ENCODE measurements at places on chromosomes 6 and 20.

DNA sequence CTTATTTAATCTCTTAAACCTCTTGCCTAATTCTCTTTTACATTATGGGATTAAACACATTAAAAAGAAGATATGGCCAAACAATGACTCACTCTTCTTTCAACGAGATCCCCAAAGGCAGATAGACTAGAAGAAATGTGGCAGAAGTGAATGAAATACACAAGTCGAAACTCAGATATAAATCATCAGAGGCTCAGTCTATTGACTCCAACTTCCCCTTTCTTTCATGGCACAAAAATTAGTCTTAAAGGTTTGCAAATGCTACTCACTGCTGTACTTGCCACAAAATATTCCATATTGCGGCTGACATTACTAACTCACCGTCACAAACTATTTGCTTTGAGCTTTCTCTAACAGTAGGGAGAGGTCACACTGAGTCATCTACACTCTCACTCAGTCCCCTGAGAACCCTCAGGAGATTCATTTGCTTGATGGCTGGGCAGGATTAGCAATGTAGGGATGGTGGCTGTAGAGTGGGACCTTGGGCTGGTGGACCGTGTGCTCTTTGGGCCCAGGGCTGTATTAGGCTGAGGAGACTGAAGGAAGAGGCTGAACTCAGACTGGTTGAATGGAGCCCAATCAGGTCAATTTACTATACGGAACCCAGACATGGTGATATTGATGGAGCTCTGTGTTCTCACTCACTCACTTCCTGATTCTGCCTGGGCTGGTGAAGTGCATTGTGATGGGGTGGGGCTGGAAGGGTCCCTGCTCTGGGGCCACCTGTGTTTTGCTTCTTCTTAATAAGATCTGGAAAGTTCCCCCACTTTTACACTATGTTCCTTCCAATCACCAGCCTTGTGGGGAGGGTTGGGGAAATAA is 42.8 kb upstream of the UBR2 start:
- peak; percentile 23 for DNase-seq

GRCh38 chr6:38034274-38034914 is 214.9 kb downstream of the ZFAND3 start:
- peak; percentile 35 for DNase-seq

GRCh38 chr6:147941143-147941542 is 401.5 kb upstream of the SASH1 start:
- DNase-seq: no peak

DNA sequence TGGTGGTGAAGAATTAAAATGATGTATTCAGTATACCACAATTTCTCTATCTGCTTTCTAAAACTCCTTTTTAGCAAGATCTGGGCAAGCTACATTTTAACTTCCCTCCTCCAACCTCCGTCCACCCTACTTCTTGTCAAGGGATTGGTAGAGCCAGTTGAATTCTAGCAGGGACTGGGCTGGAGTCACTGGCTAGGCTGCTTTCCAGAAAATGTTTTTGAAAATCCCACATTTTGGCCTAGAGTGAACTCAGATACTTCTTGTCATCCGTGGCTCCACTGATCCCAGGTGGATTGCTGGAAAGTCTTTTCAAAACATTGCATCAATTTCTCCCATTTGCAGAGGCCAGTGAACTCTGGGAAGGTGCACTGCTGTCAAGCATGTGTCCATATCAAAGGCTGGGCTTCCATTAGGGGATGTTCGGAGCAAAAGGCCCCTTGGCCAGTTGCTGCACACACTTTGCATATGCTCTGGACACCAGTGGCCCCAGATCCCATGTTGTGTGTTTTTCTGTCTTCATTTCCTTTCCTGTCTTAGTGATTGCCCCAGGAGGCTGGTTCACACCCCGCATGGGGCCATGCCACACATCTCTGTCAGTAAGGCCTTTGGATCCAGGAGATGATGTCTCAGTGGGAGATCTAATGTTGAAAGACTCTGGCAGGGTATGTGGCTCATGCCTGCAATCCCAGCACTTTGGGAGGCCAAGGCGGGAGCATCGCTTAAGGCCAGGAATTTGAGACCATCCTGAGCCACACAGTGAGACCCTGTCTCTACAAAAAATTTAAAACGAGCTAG is 11.3 kb upstream of the KCNK16 start:
- no peak for DNase-seq

GRCh38 chr20:50634191-50634590 is 57.2 kb downstream of the RIPOR3 start:
- no peak for DNase-seq

DNA sequence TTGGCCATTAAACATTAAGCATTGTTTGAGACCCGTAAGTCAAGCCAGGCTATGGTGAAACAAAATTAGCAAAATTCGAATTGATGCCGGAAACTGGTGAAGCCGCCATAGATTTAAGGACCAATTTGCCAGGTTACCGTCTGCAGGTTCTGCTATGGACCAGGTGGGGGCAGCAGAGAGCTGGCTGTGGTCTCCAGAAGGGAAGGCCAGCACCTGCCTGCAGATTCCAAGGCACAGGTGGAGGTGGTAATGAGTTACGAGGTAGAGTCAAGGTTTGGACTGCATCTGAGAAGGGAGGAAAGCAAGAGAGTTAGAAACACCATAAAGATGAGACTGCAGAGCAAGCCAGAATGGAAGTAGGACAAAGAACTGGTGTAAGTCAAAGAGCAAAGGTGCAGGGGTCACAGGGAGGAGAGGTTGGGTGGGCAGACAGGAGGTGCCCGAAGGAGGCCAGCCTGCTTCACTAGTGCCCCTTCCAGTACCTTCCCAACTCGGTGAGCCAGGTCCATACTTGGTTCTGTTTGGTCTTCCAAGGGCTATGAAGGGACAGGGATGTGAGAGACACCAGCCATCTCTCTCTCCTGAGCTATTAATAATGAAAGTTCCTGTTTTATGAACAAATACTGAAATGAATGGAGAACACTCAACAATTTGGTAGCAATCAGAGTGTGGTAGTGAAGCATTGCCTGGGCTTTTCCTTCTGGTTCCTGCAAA is 131.6 kb upstream of the ESR1 start:
- peak; percentile 27 for DNase-seq

- DNase-seq: no peak
These were observed 24.5 kb downstream of the ARFGEF2 start for GRCh38 chr20:48945840-48946514.

DNA sequence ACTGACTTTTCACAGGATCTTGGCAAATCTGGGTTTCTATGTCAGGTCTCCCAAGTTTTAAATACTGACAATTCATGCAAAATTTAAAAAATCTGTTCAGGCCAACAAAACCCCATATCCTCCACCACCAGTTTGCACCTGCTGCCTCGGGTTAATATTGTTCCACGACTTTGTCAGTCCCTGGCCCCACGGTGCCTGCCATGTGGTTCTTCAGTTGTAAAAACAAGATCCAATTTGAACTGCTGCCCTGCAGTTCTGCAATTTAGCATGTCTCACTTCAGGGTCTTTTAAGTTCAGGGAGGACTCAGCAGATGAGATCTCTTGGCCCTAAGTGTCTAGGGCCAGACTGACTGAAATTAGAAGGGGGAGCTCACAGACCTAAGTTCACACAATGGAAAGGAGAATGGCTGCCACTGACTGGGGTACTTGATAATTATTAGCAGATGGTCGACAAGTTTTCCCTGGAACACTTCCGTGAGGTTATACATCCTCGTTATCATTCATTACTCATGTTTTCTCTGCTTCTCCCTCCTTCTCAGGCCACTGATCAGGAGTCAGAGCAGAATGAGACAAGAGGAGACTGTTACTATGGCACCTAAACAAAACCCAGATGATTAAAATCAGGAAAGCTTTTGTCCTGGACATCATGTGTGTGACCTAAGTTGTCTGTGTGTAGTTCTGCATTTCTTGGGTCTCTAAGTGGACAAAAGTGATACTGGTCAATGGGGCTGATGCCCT is 223.6 kb downstream of the KIF16B start:
- DNase-seq: no peak

DNA sequence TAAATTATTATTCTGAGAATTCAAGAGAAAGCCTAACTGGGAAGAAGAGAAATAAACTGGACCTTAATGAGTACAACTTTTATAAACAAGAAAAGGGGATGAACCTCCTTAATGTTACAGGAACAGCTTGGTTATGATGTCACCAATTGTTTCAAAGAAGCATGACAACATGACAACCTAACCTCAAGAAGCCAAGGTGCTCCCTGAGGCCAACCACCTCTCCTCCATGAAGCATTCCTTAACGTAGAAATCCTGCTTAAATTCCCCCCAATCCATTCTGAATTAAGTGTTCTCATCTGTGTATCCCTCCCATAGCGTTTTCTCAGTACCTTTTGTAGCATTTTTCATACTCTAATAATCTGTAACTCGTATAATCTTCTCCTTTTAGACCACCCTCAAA is 1.7 kb downstream of the HBS1L start:
- DNase-seq: peak; percentile 71

DNA sequence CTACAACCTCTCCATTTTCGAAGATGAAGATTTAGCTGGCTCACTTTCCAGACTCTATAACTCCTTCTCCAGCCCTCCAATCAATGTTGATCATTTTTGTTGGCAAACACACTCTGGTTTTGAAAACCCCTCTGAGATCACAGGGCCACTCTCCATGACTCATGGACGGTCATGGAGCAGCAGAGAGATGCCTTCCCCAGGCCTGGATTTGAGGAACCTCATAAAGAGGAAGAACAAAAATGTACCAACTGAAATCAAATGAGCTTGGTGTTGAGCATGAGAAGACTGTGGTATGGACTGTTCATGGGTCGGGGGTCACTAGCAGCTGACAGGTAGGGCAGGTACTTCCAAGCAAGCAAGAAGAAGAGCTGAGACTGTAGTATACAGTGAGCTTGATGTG is 112.8 kb upstream of the INSM1 start:
- no peak for DNase-seq

- no peak for DNase-seq
These were observed 280.8 kb downstream of the FOXA2 start for GRCh38 chr20:22303523-22303922.

GRCh38 chr20:58321205-58321604 is 11.7 kb downstream of the RAB22A start:
- no peak for DNase-seq

DNA sequence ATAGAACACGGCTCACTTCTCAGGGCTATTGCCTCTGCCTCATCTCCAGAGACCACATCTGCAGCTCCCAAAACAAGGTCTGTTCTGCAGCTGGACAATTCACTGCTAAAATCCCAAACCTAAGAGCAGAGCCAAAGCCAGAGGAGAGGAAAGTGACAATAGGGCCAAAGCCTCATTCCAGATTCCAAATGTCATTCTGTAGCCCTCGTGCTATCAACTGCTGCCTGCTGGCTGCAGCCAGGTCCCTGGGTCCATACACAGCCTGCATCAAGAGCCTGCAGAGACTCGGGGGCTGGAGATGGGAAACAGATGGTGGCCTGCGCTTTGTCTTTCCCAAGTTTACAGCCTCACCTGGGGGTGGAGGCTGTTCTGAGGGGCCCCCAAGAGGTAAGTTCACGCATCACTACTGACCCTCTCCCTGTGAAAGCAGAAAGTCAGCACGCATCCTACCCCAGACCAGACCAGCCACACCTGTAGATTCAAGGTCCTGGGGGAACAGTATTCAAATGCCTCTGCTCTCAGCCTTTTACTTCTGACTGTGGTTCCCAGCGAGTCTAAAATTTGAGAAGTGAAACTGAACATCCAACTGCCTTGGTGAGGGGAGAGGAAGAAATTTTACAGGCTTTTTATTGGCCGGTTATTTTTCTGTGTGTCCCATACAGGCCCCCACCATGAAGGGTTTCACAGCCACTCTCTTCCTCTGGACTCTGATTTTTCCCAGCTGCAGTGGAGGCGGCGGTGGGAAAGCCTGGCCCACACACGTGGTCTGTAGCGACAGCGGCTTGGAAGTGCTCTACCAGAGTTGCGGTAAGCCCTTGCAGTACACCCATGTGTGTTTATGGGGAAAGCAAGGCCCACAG is at the start of gene LY86:
Gene LY86, plus strand, starts transcription at position 657 of the 860 bp plus-strand sequence. Its CDS starts 15 bp downstream, at position 672.
- DNase-seq: no peak

GRCh38 chr20:21521596-21522480 is 8.0 kb upstream of the NKX2-2 start:
- no peak for DNase-seq

DNA sequence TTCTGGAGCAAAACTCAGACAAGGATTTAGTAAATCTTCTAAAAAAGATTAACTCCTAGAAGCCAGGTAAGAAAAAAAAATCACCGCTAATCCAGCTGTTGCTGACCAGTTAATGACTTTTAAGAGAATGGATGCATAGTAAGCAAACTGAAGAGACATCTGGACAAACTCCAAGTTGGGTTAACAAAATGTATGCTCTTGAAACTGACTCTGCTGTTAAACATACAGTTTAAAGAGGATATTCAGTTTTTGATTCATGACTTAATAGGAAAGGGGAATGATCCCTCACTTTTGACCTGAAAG is 70.4 kb downstream of the PLAGL1 start:
- DNase-seq: no peak

- no peak for DNase-seq
These were observed 368.5 kb downstream of the ZFAND3 start for GRCh38 chr6:38187811-38188590.

- DNase-seq: no peak
These were observed 13.4 kb downstream of the KCNQ2 start for GRCh38 chr20:63459070-63459380.

DNA sequence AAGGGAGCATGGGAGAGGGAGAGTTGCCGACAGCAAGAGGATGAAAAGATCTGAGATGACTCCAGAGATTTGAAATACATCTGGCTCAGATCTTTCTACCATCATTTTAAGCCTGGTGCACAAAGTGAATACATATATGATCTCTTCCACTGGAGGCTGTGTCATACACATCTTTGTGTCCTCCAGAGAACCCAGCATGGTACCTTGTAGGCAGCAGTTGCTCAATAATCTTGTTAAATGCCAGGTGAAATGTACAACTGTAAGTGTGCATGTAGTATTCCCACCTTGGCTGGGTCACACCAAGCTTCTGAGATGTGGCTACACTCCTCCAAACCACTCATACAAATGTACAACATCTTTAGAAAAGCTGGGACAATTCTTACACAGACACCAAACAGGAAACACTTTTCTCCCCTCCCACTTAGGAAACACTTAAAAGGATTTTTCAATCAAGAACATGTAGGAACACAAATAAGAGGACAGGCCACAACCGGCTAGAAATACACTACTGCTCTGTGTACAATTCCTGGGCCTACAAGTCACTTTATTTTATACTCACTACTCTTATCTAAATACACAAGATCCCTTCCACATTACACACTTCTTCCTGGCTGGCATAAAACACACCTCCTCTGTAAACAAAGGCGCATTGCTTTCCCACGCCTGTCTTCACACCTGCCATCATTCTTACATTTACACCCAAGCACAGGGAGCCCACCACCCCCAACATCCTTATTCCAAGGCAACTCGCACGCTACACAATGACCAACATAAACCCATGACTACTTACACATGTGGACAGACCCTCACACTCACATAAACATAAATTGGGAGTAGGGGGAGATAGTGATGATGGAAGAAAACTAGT is 3.8 kb upstream of the IER3 start:
- no peak for DNase-seq

DNA sequence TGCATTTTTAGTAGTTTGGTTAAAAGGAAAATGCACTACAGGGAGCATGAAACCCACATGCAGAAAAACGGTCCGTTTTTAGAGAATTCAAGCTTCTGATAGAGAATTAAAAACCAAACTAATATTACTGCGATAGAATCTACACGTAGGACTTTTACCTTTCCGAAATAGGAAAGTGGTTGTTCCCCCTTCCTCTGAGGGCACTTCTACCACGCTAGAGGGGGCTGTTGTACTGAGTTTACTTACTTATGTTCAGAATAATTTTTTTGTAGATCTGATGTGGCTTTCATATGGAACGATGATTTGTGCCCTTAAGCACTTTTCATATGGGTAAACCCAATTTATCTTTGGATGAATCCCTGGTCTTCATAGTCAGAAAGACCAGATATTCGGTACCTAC is 264.3 kb upstream of the PLN start:
- DNase-seq: peak; percentile 60

Data from hematopoietic multipotent progenitor cell treated with erythropoietin and hydrocortisone succinate and interleukin-3 and kit ligand, for 8 days (in vitro differentiated cells).